Activated CD4-positive, alpha-beta T cell treated with anti-CD3 and anti-CD28 coated beads for 1 hour (primary cell): ENCODE measurements at places on chromosomes 3 and 15.
A peak's percentile ranks its signal among the peaks of the same experiment; 100 is the strongest.

DNA sequence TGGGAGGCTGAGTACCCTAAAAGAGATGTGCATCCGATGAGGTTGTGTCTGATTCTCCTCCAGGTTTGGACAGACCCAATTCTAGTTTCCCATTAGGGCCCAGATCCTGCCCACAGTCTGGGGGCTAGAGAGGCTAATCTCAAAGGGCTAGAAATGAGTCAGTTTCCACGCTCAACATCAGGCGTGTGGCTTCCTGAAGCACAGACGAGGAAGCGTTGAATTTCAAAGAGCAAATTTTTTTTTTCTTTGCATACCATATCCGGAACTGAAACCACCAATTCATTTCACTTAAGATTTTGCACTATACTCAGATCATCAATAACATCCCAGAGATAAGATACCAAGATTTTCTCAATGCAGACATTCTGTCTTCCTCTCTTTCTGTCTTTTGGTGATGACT is 173.8 kb upstream of the BCL6 start:
- peak; percentile 39 for DNase-seq

GRCh38 chr3:138329984-138330293 is 288 bp upstream of the NME9 start:
- DNase-seq: no peak

DNA sequence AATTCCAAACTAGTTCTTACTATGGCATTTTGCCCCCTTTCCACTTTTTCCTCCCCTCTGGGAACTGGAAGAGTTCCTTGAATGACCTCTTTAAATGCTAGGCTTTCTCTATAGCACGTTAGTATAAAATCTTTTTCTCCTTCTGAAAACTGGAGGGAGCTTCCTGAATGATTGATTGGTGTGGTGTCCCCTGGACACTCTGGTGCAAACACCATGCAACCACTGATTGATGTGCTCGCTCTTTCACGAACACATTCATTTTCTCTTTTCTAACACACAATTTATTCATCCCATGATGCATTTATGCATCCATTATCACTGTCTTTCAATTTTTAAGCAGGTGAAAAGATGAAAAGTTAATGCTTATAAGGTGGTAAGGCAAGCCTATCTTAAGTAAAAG is 159.1 kb upstream of the NANOGP8 start:
- no peak for DNase-seq

GRCh38 chr3:184260724-184261269 is 556 bp downstream of the CAMK2N2 start:
- DNase-seq: no peak

GRCh38 chr3:195908694-195909581 is 587 bp upstream of the TNK2 start:
- DNase-seq: peak; percentile 21

DNA sequence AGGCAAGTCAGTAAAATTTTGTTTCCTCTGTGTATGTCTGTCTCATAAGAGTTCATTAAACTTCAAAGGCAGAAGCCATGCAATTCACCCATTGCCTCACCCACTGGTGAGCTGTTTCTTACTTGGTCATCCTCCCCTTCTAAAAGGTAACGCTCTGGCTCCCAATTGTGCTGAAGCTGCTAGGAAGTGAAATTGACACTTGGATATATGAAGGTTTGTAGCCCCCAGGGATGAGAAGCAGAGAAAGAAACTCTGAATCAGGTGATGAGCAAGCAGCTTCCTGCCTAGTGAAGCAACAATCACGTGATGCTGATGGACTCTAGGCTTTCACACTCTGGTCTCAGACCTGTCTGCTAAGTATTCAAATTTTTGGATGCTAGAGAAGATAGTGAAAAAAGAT is 70.7 kb downstream of the CD200R1L start:
- DNase-seq: no peak

- DNase-seq: no peak
Observed at GRCh38 chr3:129773691-129774663, 119.5 kb downstream of the TMCC1 start.

DNA sequence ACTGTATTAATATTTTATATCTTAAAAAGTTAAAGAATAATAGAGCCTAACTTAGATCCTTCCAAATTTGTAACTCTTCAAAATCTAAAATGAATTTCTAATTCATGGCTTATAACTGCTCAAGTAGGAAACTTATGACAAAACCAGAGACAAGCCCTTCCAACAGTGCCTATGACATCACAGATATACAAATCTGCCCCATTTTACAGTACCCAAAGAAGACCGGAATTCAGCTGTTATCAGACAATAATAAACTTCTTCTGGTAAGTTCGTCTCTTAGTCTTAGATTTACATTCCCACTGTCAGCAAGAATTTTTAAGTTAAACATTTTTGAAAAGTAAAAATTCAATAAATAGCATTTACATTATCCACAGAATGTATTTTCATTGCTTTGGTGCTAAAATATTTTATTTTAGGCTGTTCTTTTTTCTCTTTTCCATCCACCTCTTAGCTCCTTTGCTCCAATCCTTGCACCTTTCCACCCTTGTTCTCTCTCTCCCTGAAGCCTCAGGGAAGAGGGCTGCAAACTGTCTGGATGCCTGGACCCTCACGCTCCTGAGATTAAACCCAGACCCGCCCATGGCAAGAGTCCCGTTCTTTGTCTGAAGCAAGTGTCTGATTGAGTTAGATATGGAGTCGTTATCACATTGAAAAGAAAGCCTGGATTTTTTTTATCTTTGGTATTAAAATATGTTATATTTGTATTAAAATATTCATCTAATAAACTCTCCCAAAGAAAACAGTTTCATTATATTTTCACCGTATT is 312.7 kb downstream of the ZBTB20 start:
- DNase-seq: no peak

GRCh38 chr3:50405249-50405648 is 45.9 kb upstream of the TMEM115 start:
- no peak for DNase-seq

GRCh38 chr15:79849789-79850188 is 47.0 kb downstream of the MTHFS start:
- DNase-seq: no peak

- peak; percentile 19 for DNase-seq
Observed at GRCh38 chr3:19947549-19948225, 790 bp downstream of the RAB5A start.

- no peak for DNase-seq
Observed at GRCh38 chr3:142117056-142117851, 32.1 kb downstream of the TFDP2 start.

DNA sequence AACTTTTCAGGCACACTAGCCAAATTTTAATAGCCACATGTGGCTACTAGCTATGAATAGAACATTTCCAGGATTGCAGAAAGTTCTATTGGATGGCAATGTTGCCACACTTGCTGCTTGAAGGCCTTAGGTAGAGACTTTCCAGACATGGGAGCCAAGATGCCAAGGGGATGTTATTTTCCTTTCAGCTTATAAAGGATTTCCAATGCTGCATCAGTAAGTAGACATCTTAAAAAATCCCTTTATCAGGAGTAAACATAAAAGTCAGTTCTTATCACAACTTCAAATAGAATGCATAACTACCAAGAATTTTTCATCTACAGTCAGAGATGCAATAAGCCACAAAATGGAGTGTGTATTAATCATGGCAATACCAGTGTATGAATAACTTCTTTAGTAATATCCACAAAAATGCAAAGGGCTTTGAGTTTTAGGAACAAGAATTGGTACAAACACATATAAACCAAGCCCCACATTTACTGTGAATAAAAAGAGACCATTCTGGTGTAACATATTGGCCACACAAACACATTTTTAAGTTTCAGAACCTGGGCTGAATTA is 457.1 kb upstream of the ADAMTS9 start:
- no peak for DNase-seq

DNA sequence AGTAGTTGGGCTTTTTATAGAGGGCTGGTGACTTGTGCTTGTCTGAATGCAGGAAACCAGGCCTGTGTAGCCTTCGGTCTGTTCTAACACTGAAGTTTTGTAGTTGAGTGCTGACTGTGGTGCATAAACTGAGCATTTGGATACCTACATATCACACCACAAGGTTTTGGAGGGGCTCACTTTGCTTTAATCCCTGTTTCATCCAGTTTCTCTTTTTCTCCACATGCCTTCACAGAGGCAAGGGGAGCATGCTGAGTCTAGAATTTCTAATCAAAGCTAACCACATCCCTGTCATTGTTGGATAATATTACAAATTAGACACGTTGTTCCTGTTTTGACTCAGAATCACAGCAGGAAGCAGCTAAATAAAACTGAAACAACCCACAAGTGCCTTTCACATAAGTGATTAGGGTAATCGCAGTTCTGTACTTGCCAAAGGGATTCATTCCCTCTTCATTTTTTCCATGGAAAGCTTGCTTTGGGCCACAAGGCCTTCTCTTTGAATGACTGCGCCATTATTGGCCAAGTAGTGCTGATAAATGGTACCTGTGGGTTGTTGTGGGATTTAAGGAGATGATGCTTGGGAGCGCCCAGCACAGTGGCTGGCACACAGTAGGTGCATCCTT is 48.9 kb downstream of the TGFBR2 start:
- no peak for DNase-seq

- DNase-seq: no peak
Observed at GRCh38 chr15:81113204-81113657, 20.8 kb upstream of the CFAP161 start.

GRCh38 chr3:78875851-78876250 is 891.9 kb downstream of the ROBO1 start:
- DNase-seq: no peak

- no peak for DNase-seq
Observed at GRCh38 chr3:142031575-142031974, 117.8 kb downstream of the TFDP2 start.

DNA sequence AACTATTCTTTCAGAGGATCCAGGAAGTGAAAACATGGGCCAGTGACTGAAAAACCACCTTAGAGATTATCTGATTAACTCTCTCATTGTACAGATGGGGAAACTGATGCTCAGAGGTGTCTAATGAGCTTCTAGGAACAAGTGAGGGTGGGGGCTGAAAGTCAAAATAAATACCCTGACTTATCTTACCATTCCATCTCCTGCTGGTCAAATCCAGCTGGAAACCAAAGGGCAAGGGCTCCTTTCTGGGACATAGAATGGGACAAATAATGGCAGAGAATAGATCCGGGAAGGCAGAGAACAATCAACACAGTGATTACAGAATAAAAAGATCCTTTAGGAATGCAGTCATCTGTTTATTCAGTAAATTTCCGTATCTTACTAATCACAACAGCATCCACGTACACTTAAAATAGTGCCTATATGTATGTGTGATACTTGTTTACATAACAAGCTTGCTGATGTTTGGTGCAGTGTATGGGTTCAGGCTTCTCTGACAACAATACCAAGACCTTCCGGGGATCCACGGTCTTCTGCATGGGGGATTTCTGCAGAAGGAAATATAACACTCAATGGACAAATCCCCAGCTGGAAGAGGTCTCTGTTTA is 173.2 kb downstream of the THSD4 start:
- DNase-seq: no peak

GRCh38 chr3:32837789-32838188 is 20.0 kb downstream of the TRIM71 start:
- DNase-seq: no peak

- DNase-seq: no peak
Observed at GRCh38 chr15:85008474-85009260, 27.0 kb downstream of the PDE8A start.

DNA sequence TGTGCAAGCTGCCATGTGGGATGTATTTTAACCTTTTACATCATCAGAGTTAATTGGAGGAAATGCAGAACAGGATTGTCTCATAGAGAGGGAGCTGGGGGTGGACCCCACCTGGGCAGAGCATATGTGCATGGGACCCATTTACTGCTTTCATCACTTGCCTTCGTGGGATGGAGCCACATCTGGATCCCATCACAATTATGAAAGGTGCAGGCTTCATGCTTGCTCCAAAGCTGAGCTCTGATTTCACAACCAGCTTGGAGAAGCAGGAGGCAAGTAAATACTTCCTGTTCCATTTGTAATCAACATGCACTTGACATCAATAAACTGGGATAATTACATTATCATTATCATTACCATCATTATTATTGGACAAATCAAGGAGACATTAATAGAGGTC is 161.9 kb downstream of the ALDH1A2 start:
- no peak for DNase-seq

GRCh38 chr15:79540551-79540950 is 108.4 kb downstream of the MINAR1 start:
- no peak for DNase-seq

DNA sequence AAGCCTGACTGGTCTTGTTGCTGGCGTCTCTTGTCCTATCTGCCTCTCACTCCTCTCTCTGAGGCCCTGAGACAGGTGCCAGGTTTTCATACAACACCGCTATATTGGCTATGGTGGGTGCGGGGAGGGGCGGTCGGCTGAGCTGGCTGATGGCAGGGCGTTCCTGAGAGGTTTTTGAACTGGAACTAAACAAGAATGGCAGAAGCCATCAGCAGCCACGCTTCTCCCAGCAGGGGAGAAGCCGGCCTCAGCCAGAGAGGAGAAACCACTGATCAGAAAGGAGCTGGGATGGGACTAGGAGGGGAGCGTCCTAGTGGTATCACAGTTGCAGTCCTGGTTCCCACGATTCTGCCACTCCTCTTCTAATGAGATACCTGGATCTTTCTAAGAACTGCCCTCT is 89.9 kb upstream of the PRR23E start:
- DNase-seq: no peak

- DNase-seq: no peak
Observed at GRCh38 chr3:134624537-134625287, 26.1 kb downstream of the KY start.

DNA sequence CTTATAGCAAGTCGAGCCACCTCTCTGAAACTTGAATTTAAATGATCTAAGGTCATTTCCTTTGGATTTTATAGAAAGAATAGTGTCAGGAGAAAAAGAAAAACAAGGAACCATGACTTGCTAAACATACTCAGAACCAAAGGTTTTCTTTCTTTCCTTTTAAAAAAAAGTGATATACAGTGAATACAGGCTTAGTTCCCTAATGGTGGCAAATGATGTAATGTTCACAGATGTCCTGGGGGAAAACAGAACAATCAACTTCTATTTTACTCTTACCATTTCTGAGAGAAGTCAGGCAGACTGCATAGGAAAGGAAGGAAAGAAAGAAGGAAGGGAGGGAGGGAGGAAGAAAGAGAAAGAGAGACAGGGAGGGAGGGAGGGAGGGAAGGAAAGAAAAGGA is 56.5 kb downstream of the ST6GAL1 start:
- DNase-seq: no peak

GRCh38 chr3:150410311-150411105 is 2.4 kb downstream of the TSC22D2 start:
- DNase-seq: peak; percentile 18

- no peak for DNase-seq
Observed at GRCh38 chr3:128279601-128279880, 126.3 kb downstream of the EEFSEC start.

GRCh38 chr3:13288732-13289718 is 131.1 kb downstream of the NUP210 start:
- DNase-seq: no peak

DNA sequence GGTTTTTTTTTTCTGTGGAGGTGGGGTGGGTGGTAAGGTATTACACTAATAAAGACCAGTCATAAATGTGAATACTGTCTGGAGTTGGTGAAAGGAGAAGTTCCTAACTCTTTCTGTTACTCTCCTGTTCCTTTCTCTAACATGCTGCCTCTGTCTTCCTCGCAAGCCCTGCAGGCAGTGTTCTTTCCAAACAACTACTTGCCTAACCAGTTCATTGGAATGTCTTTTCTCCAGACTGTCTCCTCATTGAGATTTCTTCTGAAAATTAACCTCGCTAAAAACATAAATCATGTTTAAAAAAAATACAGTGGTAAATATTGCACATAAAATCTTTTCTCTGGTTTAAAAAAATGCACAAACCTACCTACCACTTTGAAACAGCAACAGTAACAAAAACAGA is 135.2 kb downstream of the TP63 start:
- DNase-seq: no peak

- no peak for DNase-seq
Observed at GRCh38 chr3:194123726-194124125, 12.2 kb upstream of the HES1 start.
